ENCODE measurements at places on chromosomes 6 and 20. TPM values are rescaled to one million over a fixed set of nuclear protein-coding genes. Genes with fewer than 3 reads are reported as not detected.

HBS1L gene
- 48.5 TPM for polyA plus RNA-seq

ASF1A gene
- 20.2 TPM for polyA plus RNA-seq

HCK gene
- 3.4 TPM for polyA plus RNA-seq

FOXF2 gene
- polyA plus RNA-seq = 2.6 TPM

HUS1B gene
- not detected for polyA plus RNA-seq

TCP11 gene
- 1.4 TPM for polyA plus RNA-seq

NFATC2 gene
- 3.0 TPM for polyA plus RNA-seq

DPM1 gene
- polyA plus RNA-seq = 29.4 TPM

TRIM15 gene
- polyA plus RNA-seq = not detected

PRPH2 gene
- polyA plus RNA-seq = 2.0 TPM

DNAAF9 gene
- 10.5 TPM for polyA plus RNA-seq

LAMA4 gene
- polyA plus RNA-seq = 7.0 TPM

SLC17A4 gene
- polyA plus RNA-seq = not detected

MOG gene
- 87.3 TPM for polyA plus RNA-seq

TFAP2D gene
- polyA plus RNA-seq = not detected

AGPAT4 gene
- 18.1 TPM for polyA plus RNA-seq

MATN4 gene
- polyA plus RNA-seq = 0.20 TPM

TRAM2 gene
- polyA plus RNA-seq = 3.7 TPM

ZFP57 gene
- polyA plus RNA-seq = 0.17 TPM

OOEP gene
- not detected for polyA plus RNA-seq

HSPA1L gene
- polyA plus RNA-seq = 7.6 TPM

L3MBTL1 gene
- 1.7 TPM for polyA plus RNA-seq
